Posterior cingulate gyrus (tissue), 11 donors: ENCODE measurements at places on chromosomes 1 and 21.

DNA sequence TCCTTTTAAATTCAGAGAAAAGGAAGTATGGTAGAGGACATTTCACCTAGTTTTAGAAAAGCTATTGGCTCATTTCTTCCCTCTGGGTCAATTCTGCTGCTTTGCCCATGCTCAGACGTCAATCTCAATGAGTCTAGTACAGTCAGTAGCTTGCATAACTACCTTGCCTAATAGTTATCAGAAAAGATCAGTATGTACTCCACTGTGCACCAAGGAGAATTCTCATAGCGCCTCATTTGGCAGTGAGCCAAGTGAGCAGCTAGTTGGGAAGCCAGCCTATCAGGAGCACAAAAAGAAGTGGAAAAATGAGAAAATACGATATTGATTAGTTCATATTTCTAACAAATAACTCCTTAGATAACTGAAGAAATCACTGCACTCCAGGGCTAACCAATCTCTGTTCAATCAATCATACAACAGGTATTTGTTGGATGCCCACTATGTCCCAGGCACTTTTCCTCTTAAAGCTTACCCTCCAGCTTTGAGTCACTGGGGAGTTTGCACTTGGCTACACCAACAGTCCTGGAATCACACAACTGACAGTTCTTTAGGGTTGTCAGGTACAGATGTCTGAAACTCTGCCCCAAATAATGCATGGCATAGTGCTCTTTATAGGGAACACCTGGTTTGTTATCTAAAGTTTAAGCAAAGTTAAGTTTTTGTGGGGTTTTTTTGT is 50.2 kb downstream of the PRDX6 start:
- DNase-seq: no peak

GRCh38 chr1:48030696-48031365 is 33.6 kb upstream of the TRABD2B start:
- DNase-seq: no peak

DNA sequence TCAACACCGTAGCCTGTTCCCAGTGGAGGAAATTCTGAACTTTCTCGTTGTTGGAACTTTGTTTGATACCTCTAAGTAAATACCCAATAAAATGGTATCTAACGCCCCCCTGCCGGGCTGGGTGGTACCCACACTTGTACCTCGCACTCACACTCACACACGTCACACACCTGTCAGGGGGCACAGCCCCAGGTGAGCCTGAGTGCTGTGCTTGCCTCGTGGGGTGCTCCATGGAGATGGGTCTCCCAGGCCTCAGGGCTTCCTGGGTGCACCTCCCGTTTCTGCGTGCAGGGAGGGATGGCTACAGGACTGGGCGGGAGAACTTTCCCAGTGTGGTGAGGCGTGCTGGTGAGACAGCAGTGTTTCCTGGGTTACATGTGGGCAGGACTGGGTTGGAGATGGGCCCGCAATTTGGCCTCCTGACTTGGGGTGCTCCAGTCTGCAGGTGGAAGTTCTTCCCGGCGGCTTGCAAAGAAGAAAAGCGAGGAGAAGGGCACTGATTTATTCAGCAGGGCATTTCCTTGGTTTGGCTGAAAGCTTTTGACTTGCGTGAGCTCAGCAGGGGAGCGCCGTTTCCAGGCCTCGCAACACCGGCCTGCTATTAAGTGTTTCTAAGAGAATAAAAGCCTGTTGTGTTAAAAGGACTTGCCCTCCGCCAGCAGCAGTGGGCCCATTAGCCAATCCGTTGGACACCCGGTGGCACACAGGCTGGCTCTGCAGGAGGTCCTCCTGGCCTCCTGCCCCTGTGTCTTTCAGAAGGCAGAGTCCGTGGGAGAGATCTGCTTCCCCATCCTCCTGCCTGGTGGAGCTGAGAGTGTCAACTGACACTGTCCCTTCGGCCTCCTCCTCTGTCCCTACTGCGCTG is 79.7 kb downstream of the KIF26B start:
- DNase-seq: peak; percentile 93

DNA sequence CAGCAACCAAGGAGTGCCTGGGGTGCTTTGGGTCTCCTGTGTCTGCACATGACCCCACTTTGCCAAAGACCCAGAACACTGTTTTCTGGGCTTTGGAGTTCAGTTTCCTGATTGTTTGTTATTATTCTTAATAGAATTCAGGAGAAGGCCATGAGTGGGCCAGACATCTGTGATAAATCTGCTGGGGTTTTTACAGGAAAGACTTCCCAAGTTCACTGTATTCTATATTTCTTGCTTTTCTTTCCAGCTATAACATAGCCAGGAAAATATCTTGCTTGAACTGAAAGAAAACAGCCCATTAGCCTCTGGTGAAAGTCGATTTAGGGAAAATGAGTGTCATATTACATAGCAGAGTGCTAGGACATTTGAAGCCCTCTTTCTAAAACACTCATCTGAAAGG is 345.1 kb upstream of the USP24 start:
- no peak for DNase-seq

- no peak for DNase-seq
Measured at GRCh38 chr1:54767526-54767925, 3.2 kb upstream of the PARS2 start.

DNA sequence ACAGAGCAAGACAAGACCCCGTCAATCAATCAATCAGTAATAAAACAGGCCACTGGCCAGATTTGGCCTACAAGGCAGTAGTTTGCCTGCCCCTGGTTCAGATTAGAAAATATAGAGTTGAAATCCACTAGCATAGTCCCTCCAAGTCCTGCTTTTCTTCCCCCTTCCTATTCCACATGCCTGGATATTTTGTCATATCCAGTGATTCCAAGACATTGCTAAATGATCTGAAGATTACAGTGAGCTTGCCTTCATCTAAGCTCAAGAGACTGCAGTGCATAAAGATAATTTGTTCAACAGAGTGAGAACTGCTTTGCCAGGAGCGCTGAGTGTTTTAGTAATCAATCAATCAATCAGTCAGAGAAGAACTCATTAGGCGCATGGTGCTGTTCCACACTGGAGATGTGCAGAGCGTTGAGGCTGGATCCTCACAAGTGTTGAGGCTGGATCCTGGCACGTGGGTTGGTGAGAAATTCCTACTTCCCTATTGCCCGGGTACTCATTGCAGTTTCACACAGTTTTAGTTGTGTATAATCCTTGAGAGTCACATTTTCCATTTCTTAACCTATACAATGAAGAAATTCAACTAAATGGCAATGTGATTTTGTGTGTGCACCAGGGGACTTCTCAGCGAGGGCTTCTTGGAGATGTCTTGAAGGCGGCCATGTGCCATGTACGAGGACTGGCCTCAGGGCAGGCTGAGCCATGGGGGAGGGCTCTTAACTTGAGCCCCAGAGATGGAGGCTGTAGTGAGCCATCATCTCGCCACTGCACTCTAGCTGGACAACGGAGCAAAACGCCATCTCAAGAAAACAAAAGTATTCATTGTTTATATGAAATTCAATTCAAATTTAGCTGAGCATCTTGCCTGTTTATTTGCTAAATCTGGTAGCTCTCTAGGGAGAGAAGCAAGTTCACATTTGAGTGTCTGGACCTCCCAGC is 76.3 kb downstream of the TOMM20 start:
- DNase-seq: no peak

GRCh38 chr1:186479162-186479561 is 18.2 kb upstream of the PDC start:
- no peak for DNase-seq

- DNase-seq: no peak
Measured at GRCh38 chr1:109521002-109521951, 11.8 kb upstream of the AMIGO1 start.

- DNase-seq: no peak
Measured at GRCh38 chr1:241837901-241838300, 10.1 kb upstream of the EXO1 start.

DNA sequence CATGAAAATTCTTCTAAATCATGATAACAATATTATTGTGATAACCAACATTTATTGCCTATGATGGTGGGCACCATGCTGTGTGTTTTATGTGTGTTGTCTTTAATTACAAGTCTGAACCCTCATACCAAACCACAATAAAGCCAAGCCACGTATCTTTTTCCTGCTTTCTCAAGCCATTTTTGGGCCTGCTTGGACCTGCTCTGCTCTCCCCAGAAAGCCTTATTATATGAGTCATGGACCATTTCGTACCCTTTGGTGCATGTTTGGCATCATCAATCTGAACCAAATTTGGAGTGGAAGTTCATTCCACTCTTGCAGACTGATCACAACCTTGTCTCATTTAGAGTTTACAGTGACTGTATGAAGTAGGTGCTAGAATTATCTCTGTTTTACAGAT is 87.3 kb upstream of the CD53 start:
- no peak for DNase-seq

GRCh38 chr1:51301844-51302162 is 28.6 kb downstream of the TTC39A start:
- no peak for DNase-seq

- no peak for DNase-seq
Measured at GRCh38 chr1:54364995-54365394, 41.2 kb downstream of the SSBP3 start.

DNA sequence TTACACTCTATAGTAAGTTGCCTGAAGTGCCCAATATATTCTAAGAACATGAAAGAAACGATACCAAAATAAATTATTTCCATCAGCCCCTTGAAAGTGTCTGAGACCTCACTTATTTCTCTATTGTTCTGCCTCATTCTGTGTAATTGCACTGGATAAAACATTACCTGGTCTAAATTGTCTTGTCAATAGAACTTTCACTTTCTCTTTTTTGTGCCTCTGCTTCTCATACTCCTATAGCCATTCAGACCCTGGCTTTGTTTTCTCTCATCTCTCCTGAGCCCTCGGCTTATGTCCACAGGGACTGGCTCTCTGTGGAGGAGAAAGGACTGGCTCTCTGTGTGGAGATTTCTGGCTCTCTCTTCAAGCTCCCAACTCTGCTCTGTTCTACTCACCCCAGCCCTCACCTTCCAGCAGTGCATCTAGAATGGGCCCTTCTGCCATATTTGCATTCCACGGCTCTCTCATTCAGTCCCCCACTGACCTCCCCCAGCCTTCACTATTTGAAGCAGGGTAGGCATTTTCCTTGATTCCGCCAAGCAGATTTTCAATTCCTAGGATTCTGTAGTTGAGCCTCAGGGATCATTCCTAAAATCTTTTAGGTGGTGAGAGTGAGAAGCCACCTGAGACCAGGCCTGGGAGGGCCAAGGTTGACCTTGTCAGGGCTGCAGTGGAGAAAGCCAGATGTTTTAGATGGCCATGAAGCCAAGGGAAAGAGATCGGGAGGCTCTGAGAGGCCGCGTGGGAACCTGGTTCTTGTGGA is 15.9 kb upstream of the GALNT2 start:
- no peak for DNase-seq

GRCh38 chr1:228515200-228515834 is 28.1 kb downstream of the RNF187 start:
- no peak for DNase-seq

DNA sequence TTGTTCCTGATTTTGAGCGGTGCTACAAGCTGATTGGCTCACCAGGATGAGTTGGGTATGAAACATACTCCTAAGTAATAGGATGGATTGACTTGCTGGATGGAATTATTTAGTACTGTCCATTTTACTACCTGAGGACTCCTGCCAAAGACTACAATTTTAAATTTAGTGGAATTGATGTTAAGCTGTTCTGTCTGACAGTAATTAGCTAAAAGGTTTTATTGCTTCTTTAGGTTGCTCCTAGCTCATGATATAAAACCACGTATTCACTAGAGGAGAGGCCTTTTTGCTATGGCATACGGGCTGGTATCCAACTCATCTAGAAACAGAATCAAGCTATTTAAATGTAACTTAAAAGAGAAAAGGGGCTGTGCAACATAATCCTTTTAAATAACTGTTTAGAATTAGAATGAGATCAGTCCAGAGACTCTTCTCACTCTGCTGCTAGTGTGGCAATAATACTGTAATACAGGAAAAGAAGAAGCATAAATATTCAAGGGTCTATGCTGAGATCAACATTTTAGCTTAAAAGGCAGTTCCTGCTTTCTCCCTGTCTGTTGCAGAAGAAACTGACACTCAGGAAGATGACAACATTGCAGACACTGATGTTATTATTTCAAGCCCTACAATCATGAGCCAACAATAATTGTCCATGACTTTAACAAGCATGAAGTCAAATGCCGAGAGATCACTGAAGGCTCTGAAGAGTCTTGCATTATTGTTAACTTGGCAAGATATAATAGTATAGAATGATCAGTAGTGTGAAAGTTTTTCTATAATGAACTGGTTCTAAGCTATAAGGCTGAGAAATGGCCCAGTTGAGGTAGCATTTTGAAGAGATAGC is 258.7 kb upstream of the ADGRL4 start:
- no peak for DNase-seq

- no peak for DNase-seq
Measured at GRCh38 chr1:25657121-25657882, 40.7 kb downstream of the MAN1C1 start.

DNA sequence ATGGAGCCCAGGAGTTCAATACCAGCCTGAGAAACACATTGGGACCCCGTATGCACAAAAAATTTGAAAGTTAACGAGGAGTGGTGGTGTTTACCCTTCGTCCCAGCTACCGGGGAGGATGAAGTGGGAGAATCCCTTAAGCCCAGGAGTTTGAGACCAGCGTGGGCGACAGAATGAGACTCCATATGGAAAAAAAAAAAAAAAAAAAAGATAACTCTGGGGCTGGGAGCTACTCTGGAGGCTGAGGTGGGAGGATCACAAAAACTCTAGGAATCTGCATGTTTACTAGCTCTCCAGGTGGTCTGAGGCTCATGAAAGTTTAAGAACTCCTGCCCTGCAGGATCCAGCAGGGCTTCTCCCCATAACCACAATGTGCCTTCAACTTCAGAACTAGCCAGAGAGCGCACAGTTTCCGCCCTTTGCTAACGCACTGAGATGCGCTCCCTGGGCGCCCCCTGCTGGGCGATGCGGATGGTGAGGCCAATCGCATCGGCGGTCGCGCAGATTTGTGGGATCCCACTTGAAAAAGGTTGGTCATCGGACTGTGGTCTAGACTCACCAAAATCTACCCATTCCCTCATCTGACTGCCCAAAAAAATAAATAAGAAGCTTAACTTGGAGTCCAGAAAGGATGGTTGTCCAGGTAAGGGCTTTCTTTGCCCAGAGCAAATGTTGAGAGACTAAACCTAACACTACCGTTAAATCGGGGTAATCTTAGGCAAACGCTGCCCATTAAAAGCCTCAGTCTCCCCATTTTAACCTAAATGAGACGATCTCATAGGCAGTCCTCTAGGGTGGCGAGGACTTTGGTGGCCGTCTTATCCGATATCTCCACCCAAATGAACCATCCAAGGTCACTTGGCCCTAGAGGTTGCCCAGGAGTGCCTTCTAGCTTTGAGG is 8.8 kb downstream of the ZNF683 start:
- peak; percentile 89 for DNase-seq

DNA sequence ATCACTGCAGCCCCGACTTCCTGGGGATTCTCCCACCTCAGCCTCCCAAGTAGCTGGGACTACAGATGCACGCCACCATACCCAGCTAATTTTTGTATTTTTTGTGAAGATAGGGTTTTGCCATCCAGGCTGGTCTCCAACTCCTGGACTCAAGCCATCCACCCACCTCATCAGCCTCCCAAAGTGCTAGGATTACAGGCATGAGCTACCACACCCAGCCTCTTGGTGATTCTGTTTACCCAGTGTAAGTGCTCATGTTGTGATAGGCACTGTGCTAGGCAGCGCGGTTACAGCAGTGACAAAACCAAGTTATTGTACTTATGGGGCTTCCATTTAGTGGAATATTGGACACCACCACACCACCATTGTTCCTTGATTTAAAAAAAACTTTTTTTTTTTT is 9.7 kb upstream of the STX12 start:
- no peak for DNase-seq

- DNase-seq: no peak
Measured at GRCh38 chr1:106435269-106435668, 621.2 kb upstream of the PRMT6 start.
